ENCODE measurements at places on chromosomes 7 and 10.

DNA sequence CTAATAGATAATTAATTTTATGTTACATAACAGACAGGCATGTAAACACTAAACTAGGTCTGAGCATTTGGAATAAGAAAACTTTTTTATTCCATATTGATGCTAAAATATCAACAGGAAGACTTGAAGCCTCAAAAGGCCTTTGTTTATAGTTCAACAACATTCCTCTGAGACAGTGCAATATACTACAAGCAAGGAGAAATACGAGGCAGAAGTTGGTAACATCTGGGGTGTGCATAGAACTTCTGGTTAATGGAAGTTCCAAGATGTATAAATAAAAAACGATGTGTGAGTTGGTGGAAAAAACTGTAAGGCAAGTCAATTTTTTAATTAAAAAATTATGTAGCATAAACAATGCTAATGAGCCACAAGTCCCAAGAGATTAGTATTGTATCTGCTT, 139.6 kb downstream of the SKAP2 start:
- no peak for DNase-seq

GRCh38 chr10:85832988-85833387, 533.6 kb downstream of the GRID1 start:
- no peak for DNase-seq

DNA sequence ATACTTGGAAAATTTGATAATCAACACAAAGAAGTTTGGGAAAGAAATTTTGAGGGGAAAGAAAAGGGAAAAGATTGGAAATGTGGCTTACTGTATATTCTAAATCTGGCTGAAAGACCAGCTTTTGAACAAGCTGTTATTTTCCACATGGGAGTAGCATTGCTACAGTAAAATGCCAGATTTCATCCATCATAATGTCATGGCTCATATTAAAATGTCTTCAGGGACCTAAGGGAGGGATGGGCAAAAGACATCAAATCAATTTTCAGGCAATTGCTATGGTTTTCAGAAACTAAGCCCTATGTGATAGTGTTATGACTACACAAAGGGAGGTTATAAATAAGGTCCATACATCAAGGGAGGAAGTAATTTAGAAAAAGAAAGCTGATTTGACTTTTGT, 1116.9 kb upstream of the CELF2 start:
- no peak for DNase-seq

- no peak for DNase-seq
These were observed 21.5 kb downstream of the MACROH2A2 start for GRCh38 chr10:70074165-70074564.

GRCh38 chr7:41698114-41698513, 4.8 kb downstream of the INHBA start:
- no peak for DNase-seq

DNA sequence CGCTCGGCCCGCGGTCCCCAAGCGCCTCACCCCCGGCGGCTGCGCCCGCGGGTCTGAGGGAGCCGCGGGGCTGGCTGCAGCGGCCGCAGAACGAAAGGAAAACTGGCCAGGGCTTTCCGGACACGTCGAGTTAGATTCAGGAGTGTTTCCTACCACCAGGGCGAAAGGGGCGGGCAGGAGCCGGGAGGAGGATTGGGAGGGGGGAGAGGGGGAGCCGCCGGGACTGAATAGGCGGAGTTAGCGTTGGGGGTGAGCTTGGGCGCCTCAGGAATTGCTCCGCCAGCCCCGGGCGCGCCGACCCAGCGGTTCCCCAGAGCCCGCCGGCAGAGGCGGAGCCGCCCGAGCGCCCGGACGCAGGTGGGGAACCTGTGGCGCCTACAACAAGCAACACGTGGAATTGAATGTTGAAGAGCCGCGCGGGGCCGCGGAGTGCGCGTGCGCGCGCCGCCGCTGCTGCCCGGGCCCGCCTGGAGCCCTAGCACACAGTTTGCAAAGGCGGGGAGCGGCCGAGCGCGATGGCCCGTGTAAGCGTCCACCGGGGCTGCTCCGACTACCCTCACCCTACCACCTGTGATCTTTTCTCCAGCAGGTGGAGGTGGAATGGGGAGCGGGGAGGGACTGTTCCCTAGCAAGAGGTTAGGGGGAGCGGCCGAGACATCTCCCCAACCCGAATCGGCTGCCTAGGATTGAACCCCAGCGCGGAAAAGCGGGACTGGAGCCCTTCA, at the start of gene CADPS2:
Gene CADPS2, minus strand, starts transcription at position 104 of the 725 bp plus-strand sequence. CDS start 123 bp downstream, outside the sequence.
- DNase-seq = peak; percentile 97

GRCh38 chr7:79653136-79653631, 199.7 kb upstream of the MAGI2 start:
- DNase-seq = no peak

GRCh38 chr10:5515948-5516761, 8.6 kb upstream of the CALML3 start:
- DNase-seq = no peak

GRCh38 chr7:2650451-2650850, 18.7 kb downstream of the TTYH3 start:
- no peak for DNase-seq

DNA sequence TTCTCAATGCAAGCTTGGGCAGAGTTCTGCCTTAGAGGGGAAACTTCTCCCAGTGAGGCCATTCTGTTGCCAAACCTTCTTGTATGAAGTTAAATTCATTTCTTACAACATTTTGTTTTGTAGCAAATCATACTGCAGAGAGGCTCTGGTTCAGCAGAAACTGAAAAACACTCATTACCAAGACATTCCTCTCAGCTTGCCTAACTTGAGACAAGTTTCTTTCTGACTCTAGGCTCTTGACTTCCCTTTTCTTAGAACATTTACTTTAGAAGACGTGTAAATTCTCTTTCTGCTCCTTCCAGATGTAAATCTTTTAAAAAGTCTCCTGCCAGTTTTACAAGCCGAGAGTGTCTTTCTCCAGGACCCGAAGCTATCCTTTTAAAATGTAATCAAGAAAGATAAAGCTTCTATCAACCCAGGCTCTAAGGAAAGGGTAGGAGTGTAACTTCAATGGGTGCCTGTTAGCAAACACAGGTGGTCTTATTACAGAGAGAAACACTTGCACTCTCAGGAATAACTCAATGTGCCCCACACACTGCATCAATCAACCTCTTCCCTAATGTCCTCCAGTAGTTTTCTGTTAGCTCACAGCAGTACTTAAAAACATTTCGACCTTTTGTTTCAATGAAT, 80.5 kb upstream of the TAS2R16 start:
- DNase-seq = no peak

GRCh38 chr7:44307905-44308595, 17.3 kb downstream of the CAMK2B start:
- DNase-seq = no peak

- no peak for DNase-seq
These were observed 241.7 kb upstream of the PLXNA4 start for GRCh38 chr7:132817949-132818348.

GRCh38 chr10:101286248-101287046, 57.2 kb upstream of the LBX1 start:
- DNase-seq = no peak

- no peak for DNase-seq
These were observed 23.4 kb downstream of the CAMK2G start for GRCh38 chr10:73850863-73851461.

DNA sequence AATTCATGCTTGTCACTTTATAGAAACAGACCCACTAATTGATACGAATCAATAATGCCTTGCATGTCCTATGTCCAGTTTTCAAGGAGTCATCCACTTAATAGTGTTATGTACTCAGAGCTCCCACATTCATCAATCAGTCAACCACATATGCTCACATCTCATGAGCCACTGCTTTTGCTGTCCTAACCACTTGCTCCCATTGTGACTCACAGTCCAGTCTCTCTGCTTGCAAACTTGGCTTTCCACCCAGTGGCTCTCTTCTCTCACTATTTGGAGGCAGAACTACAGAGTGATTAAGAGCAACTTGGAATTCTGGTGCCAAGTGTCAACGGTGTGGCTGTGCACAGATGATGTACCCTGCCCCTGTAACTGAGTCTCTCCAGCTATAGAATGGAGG, 166.0 kb downstream of the SNX13 start:
- no peak for DNase-seq

DNA sequence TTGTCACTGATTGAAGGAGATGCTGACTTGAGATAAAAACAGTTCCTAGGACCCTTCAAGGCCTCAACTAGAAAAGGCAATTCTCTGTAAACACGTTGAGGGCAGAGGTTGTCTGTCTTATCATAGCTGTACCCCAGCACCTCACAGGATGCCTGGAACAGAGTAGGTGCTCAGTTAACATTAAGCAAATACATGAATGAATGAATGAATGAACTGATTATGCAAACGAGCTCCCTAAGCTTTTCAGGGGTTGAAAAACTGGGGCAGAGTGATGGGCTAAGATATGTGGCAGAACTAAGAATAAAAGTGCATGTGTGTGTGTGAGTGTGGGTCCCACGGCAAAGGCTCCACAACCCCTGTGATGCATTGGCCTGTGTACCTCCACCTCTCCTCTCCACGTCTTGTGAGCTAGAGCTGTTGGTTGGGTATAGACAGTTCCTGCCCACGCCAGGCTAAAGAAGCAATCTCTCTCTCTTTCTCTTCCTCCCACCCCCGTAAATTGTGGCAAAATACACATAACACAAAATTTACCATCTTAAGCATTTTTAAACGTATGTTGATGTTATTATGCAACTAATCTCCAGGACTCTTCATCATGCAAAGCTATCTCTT, 20.9 kb upstream of the SMC3 start:
- DNase-seq = no peak

DNA sequence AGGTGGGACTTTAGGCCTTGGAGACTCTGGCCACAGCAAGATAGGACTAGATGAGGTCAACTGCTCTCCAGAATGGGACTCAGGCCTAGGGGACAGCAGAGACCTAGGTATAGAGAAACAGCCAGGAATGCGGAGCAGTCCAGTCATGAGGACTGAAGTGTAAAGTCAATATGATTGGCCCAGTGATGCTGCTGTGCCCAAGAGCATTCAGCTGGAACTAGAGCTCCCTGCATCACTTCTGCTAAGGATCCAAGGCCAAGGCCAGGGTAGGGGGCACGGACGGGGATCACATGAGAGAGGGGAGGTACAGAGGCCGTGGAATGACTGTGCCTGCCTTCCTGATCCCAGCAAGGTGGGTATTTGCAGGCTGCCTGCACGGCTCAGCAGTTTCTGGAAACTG, 237.9 kb downstream of the FRMD4A start:
- no peak for DNase-seq

- no peak for DNase-seq
These were observed 105.0 kb upstream of the HDAC9 start for GRCh38 chr7:18390535-18390907.

DNA sequence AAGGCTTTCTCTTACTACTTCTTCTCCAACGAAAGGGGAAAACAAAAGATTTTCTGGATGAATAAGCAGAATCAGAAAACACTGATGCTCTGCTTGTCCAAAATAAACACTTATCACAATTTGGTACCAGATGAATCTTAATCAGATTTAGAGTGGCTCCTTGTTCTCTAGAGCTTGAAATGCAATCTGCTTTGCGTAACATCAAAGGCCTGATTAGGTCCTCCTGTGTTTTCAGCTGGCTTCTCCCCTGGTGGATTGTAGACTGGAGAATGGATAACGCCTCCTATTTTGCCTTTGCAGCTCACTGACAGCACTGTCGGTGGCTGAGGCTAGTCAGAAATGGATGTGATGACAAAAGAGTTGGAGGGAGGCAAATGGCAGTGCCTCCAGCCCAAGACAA, 91.2 kb downstream of the FAM13C start:
- DNase-seq = no peak

- no peak for DNase-seq
These were observed 640 bp downstream of the ANKMY2 start for GRCh38 chr7:16644636-16645592.

DNA sequence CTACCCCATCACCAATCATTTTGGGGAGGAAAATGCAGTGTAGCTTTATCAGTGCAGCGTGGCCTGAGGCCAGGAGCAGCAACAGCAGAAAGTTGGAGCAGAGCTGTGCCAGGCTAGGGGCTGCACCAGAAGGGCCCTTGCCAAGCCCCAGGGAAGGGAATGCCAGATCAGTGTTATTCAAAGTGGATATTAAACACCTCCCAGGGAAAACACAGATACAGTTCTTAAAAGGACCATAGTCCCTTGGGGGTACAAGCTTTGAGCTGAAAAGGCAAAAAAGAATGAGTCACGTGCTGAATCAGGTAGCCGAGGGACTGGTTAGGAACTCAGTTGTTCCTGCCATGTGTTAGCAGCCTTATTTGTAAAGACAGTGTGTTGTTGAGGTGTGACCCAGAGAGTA, 54.0 kb downstream of the GSDME start:
- no peak for DNase-seq

DNA sequence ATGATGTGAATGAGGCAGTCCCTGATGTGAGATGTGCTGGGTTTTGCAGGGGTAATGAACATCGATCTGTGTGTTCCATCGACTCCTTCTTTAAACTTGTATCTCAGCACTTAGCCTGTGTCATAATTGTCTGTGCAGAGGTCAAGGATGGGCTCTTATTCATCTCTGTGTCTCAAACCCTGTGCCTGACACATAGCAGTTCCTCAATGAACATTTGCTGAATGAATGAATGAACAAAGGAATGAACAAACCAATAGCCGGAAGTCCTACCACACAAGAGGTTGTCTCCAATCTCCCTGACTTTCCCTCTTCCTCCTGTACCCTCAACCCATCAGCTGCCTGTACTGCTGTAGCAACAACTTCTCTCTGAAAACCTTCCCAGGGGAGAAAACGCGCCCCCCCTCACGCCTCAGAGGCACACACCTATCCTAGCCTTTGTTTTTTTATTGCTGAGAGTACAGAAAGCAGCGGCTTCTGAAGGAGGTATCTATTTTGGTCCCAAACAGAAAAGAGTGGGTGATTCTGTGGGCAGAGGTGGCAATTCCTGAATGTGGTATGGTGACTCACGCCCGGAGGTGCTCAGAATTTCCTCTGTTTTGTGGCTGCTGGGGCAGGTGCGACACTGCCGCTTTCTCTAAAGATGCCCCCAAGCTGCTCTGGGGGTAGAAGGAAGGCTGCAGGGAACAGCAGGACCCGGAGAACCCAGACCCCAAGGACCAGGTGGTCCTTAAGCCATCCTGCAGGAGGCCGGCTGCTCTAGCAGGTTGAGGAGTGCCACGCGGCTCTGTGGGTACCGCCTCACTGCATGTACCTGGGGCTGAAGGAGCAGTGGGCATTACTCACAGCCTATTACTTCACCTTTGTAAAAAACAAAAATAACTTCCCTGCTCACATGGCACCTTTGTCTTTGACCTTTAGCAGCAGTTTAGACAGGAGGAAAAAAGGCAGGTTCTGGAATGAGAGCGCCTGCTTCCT, 9.6 kb downstream of the IL2RA start:
- DNase-seq = no peak

- no peak for DNase-seq
These were observed 5.8 kb upstream of the AMZ1 start for GRCh38 chr7:2681929-2682799.

GRCh38 chr7:137760111-137760510, 86.7 kb downstream of the DGKI start:
- peak; percentile 4 for DNase-seq

DNA sequence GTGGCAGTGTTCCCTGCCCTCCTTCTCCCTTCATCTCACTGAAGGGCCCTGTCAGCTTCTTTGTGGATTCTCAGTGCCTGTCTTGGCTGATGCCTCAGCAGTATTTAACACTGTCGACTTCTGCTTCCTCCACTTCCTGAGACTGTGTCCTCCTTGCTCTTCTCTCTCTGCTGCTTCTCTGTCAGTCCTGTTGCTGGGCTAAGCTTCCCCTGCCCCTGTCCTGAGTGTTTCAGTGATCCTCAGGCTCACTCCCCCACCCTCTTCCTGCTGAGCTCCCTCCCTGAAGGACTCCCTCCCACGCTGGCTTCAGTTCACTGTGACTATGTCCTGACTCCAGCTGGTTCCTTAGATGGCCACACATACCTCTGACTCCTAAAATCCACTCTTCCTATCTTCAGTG, 64.9 kb downstream of the CREM start:
- DNase-seq = no peak

GRCh38 chr10:43926371-43926770, 277.7 kb upstream of the ZNF32 start:
- DNase-seq = no peak

Data from NCI-H2029 (cell line).